Fibroblast of skin of scalp (primary cell): ENCODE measurements at places on chromosomes 1 and 21.

DNA sequence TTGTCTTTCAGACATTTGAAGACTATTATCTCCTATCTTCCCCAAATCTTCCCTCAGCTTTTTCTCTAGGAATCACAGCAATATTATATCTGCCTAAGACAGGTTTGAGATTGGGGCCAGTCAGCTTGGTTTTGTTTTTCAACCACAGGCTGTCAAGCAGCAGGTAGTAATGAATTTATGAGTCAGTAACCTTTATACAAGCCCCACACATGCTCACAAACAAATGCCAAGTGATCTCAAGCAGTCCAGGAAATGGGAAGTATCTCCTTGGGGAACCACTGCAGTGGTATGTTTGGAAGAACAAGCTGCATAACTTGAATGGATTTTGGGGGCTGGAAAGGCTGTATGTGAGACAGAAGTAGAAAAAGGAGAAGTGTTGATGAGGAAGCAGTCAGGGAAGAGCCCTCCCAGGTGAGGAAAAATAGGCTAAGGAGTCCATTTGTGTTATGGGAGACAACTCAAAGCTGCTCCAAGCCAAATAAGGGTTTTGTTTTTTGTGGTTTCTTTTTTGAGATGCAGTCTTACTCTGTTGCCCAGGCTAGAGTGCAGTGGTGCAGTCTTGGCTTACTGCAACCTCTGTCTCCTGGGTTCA lies 2.1 kb downstream of the DHDDS start:
- no peak for DNase-seq

- no peak for DNase-seq
Observed at GRCh38 chr1:15988856-15989736, 13.2 kb upstream of the ZBTB17 start.

DNA sequence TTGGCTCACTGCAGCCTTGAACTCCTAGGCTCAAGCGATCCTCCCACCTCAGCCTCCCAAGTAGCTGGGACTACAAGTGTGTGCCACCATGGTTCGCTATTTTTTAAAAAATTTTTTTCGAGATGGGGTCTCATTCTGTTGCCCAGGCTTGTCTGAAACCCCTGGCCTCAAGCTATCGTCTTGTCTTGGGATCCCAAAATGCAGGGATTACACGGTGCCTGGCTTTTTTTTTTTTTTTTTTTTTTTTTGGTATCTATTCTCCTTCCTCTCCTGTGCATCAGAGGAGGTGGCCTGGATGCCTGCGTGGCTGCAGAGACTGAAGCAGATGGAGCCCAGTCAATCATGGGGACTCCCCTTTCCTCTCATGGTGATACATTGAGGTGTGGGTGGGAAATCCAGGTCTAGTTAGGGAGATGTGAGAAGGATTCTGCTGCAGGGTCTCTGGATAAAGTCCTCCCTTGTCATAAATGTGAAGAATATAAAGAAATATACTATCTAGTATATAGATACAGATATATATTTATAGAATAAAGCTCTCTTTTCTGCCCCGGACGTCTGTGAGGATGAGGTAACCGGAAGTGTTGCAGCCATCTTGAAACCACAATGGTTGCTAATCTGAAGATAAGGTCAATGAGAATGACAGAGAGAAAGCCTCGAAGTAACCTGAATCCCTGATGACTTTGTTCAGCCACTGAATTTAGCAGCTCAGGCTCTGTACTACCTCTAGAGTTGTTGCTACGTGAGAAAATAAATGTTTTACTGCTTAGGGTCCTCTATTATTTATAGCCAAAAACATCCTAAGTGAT lies 19.5 kb upstream of the RGSL1 start:
- no peak for DNase-seq

DNA sequence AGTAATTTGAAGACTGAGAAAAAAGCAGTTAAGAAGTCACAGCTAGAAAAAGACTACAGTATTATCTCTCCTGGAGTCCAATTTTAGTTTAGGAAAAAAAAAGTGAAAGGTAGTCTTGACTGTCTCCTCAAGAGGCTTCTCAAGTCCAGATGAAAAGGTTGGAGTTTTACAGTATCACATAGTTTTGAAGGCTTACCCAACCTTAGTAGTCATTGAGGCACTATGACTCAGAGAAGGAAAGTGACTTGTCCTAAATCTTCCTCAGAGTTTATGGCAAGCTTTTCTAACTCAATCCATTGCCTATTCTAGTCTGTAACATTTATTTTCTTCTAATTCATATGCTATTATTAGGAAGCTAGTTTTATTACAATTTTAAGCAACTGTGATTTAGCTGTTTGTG lies 174.9 kb downstream of the DPYD start:
- peak; percentile 11 for DNase-seq

DNA sequence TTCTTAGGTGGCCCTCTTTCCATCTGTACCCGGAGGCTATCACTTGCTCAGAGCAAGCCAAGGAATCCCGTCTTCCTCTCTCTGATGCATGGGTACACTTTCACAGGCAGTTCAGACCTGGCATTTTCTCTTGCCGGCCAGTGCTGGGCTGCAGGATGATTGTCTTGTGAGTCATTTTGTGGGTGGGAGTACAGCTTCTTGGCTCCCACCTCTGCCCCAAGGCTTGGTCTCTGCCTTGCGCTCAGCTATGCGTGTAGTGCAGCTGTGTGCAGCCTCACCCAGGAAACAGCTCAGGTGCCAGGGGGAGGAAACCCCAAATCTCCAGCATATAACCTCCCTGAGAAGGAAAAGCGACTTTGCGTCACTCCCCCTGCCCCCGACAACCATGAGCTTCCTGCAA lies 3.9 kb upstream of the AJAP1 start:
- peak; percentile 54 for DNase-seq

DNA sequence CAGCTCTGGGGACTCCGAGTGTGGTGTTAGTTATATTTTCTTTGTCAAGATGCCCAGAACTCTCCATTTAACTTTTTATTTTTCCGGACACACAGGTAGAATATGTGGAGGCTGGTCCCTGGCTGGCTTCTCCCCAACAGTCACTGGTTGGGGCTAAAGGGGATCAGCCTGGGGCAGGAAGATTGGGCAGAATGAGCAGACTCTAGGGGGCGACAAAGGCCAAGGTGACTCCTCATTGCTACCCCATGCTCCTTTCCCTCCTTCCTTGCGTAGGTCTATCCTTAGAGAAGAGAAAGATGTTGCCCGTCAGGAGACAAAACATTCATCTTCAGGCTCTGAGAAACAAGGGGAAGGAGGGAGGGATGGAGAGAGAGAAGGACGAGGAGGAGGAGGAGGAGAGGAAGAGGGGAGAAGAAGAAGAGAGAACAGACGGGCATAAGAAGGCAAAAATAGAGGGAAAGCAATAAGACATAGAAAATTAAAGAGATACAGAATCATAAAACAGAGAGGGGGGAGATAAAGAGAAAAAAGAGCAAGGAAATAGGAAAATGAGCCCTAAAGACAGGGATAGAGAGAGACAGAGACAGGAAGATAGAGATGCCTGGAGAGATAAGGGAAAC lies 89.9 kb downstream of the FOXD2 start:
- no peak for DNase-seq

DNA sequence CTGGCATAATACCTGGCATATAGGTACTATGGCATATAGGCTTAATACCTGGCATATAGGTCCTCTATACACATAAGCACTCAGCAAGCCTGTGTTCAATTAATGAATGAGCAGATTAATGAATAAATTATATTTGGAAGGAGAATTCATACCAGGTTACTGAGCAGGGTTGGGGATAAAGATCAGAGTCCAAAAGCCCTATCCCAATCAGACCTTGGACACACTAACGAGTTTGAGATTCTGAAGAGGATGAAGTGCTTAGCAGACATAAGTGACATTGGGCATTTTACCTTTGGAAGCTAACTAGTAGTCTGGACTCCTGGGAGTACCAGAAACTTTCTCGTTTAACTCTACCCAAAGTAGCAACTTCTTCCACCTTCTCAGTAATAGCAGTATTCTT lies 63.3 kb upstream of the ARHGAP29 start:
- DNase-seq = no peak

DNA sequence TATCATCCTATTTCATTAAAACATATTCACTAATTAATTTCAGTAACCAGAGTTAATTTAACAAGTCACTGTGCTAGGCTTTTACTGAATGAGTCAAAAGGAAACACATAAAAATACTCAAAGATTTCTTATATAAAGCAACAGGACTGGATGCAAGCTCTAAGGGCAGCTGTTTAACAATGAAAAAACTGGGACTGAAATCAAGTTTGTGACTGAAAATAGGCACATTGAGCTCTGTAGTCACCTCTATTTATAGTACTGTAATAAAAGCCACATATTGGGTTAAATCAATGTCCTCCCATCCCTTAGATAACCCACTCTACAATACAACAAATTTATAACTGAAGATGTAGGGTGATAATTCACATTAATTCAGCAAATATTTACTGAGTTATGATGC lies 52.4 kb downstream of the SMYD3 start:
- DNase-seq = no peak

DNA sequence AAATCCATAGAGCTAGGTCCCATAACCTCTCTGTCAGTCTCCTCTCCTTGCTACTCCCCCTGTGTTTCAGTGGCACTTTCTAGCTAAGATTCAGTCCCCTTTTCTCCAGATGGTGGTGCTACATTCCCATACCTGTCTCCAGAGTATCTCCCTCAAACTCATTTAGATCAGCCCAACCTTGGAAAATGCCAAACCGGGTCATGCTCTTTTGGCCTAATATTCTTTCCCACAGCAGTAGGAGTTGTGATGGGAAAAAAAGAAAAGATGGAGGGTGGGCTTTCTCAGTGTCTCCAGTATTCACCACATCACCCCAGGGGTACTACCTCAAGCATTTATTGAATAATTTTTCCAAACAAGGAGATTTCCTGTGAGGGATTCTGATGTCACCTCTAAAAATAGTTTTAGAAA lies 3.2 kb upstream of the RXFP4 start:
- peak; percentile 87 for DNase-seq

DNA sequence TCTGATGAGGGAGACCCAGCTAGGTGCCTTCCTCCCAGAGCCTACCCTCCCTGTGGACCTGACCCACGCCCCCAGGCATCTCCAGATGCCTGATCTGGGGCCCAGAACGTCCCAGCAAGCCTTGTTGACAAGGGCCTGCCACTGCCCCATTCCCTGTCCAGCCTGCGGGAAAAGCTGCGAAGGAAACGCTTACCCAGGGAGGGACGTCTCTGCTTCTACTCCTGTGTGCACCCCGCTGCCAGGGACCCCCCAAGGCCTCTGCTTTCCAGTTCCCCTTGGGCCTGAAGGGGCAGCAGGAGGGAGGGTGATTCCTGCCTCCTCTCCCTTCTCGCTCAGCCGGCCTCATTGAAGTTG lies 11.6 kb upstream of the CLSTN1 start:
- DNase-seq = no peak

- no peak for DNase-seq
Observed at GRCh38 chr1:198747127-198747526, 108.3 kb downstream of the PTPRC start.

- no peak for DNase-seq
Observed at GRCh38 chr1:45789601-45790000, 13.8 kb upstream of the MAST2 start.

GRCh38 chr1:116570358-116571214 lies at the start of gene CD58:
Gene CD58, minus strand, starts transcription at chr1:116571026. Its CDS starts 54 bp downstream, at chr1:116570972.
- peak; percentile 84 for DNase-seq

DNA sequence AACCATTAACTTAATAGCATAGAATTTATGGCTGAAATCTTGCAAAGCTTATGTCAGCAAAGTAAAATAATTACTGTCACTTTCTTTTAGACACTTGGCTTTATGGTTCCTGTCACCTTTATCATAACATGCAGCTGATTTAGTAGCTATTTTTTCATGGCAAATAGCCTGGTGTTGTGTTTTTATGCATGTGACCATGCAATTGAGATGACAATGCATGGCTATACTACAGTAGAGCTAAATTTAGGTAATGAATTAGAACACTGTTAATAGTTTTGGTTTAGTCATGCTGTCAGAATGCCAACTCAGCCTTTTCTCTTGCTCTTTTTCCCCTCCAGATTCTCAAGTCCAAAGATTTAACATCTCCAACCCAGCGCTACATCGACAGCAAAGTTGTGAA lies 88.6 kb downstream of the TGFB2 start:
- peak; percentile 43 for DNase-seq
